ENCODE measurements at places on chromosomes 6 and 20.

DNA sequence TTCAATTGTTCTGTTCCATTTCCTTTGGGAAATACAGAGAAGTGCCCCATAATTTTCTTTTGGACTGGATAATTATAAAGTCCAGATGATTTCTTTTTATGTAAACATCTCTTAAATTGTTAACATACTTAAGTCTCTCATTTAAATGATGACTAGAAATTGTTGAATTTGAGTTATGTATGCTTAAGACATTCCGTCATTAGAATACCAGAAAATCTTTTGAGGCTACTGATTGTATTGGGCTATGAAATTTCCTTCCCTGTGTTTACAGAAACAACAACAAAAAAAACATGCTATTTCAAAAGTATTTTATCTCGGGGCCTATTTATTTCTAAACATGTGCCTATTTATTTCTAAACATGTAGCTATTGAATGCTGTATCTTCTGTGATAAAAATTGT, 125.4 kb downstream of the SH3BGRL2 start:
- no peak for DNase-seq

DNA sequence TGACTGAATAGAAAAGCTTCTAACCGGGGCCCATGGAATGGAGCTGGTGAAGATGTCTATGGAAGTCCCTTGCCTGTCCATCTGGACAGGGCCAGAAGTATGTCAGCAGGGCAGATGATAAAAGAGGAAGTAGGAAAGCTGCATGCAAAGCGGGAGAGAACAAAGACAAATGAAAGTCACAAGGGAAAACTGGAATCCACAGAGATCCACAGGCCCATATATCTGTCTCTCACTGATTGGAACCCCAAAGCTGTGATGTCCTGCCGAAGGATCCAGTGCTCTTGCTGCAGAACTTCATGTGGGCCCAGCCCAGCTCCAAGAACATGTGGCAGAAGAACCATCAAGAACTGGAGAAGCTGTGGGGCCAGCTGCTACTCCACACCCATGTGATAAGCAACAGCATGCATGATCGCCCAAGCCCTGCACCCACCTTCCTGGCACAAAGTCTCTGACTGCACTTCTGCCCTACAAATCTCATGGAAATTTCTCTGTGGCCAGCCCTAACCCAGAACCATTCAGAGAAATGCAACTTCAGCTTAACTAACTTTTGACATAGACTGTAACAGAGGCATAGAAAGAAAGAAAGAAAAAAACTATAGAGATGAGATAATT, 716.0 kb downstream of the KIF16B start:
- DNase-seq, result no peak

GRCh38 chr6:99901596-99902384, 92.2 kb downstream of the MCHR2 start:
- DNase-seq, result no peak

GRCh38 chr6:167826896-167827582, at the start of gene AFDN:
TSS of gene AFDN (plus strand) at chr6:167826911. CDS start at chr6:167827133, 222 bp downstream.
- no peak for DNase-seq

DNA sequence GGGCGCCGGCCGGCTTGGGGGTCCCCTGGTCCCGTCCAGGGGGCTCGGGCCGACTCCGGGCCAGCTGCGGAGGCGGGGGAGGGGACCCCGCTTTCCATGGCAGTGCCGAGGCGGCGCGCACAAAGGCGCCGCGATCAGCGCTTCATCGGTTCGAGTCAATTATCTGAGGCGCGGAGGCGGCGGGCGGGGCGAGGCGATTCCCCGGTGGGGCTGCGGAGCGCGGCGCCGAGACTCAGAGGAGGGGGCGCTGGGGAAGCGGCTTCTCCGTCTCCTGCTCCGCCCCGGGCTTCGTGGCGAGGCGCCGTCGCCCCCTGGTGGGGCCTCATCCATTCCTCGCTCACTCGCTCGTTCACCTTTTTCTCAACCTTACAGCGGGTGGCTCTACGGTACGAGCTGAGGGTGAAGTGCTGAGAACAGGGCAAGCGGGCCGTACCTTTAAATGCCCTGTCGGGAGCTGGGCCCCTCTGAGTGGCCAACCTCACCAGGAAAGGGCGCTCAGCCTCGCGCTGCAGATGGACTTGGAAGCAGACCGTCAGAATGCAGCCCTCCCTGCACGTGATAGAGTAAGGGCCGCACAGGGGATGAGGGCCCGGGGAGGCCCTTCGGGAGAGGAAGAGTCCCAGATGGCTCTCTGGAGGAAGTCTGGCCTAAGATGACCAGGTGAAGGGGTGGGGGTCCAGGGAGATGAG, 39.9 kb downstream of the SLC52A3 start:
- DNase-seq, result peak; percentile 58

- DNase-seq, result no peak
Measured at GRCh38 chr6:43942011-43942442, 172.0 kb downstream of the VEGFA start.

GRCh38 chr6:168157272-168158212, 78.5 kb upstream of the FRMD1 start:
- no peak for DNase-seq

DNA sequence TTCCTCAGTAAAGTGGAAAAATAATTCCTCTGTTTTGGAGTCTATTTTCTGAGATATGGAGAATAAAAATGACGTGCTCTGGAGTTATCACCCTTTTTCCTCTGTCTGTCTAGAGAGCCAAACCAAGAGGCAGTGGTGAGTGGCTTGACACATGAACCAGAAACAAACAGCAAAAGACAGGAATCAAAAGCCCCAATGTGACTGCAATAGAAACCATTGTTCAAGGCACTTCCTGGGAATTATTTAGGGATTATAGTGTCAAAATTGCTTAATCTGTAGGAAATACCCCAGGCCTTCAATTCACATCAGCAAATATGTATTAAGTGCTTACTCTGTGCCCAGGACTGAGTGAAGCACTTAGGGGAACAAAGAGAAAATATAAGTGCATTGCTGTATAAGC, 560.4 kb upstream of the JAG1 start:
- DNase-seq, result no peak

DNA sequence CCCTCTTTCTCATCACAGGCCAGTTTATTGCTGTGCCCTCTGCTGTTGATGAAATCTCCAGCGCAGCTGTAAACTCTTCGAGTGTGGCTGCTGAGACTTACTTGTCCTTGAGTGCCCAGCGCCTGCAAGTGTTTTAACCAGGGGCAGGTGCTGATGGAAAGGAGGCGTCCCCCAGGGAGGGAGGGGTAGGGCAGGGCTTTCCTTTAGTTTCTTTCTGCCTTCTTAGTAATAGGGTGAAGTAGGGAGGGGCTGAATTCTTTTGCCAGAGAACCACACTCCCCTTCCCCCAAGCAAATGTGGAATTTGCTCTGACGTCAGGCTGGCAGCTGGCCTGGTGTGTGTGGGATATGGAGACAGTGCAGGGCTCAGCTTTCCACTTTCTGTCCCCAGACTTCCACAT, 61.2 kb downstream of the IGF2R start:
- no peak for DNase-seq

DNA sequence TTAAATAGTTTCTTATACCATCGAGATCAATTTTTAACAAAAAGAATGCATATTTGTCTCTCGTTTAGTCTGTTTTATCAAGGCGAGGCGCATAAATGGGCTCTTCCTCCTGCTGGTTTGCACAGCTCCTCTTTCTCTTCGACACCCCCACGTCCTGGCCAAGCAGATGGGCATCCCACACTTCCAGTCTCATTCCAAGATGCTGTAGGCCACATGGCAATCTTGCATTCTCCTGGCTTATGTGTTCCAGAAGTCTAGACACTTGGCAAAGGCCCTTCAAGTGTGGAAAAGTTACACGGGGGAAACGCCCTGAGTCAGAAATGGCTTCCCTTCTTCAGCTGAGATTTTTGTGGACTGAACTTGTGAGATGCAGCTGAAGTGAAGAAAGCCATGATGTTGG, 447.1 kb downstream of the QKI start:
- no peak for DNase-seq

DNA sequence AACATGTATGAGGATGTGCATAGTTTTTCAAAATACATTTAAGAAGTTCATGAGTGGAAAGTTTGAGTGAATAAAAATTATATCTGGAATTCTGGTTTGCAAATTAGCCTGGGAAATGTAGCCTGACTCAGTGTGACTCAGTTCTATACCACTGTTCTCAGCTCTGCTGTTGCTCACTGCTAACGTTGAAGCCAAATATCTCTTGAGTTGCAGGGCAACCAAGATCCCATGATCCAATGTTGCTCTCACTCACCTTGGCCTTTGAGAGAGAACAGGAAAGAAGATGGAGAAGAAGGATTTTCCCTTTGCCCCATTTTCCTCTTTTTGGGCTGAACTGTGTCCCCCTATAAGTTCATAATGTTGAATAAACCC, 28.9 kb downstream of the PSMB9 start:
- no peak for DNase-seq
